Hematopoietic multipotent progenitor cell treated with erythropoietin and hydrocortisone succinate and interleukin-3 and kit ligand, for 4 days (in vitro differentiated cells): ENCODE measurements at places on chromosomes 2 and 18.

DNA sequence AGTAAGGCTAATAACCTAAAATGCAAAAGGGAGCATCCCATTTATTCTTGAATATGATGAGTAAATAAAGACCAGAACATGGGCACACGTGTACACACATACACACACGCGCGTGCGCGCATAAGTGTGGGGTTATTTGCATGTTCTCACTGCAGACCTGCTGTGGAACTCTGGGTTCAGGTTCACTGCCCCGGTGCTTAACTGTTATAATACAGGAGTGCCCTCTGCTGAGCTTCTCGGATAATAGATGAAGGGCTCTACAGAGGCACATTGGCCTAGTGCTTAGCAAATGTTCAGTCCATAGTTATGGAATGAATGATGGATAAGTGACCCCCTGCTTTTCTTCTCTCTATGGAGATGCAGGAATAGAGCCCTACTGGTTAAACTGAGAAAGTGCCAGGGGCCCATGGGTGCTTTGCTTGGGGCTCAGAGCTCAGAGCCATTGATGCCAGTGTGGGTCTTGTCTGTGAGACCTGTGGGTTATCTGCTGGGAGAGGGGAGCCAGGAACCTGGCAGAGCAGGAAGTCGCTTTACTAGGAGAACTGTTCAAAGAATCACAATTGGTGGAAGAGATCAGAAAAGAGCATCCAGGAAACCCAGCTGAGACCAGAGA lies 3.6 kb upstream of the ARL4C start:
- DNase-seq = peak; percentile 81

DNA sequence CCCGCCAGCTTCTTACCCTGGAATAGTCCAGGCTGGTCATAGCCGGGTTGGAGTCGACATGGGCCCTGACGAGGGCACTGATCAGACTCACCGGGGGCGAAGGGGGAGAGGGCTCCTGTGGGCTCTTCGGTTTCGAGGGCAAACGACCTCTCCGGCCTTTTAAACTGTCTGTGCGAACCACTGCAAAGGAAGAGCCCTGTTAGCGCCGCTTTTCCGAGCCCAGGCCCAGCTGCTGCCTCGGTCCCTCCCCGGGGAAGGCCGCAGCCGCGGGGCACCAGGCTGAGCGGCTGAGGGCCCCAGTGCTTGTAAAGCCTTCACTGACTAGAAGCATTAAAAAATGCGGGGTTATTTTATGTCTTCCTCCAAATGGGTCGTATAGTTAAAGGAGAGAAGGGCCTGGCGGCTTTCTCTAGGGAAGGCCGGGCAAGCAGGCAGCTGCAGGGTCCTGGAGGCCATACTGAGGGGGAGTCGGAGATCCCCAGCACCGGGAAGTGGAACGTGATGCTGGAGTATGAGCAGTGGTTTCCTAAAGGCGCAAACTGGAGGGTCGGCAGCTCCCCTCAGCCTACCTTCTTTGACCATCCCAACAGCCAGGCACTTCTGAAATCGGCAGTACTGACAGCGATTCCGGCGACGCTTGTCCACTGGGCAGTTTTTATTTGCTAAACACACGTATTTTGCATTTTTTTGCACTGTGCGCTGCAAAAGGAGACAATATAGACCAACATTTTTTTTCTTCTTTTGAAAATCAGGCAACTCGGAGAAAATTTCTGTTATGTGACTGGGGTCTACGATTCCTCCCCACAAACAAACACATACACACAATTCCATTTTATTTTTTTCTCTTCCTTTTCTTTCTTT lies 4.5 kb downstream of the NR4A2 start:
- DNase-seq = no peak

DNA sequence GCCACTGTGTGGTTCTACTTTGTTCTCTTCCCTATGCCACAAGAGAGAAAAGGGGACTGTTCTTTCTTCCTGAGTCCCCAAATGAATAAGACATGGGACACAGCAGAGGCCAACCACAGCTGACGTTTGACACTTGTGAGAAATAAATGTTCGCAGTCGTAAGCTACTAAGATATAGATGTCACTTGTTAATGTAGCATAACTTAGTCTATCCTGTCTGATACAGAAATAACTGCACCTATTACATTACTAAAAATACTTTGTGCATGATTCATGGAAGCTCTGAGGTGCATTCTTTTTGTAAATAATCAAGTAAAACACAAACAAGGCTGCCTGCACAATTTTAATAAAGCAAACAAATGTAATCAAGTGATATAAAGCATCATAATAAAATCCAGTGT lies 148.8 kb downstream of the NBAS start:
- no peak for DNase-seq

GRCh38 chr2:76341439-76341838 lies 630.7 kb upstream of the GCFC2 start:
- no peak for DNase-seq

GRCh38 chr2:42047488-42048298 lies at the start of gene PKDCC:
TSS of gene PKDCC (plus strand) at chr2:42048021. CDS start at chr2:42048200, 179 bp downstream.
- peak; percentile 67 for DNase-seq

DNA sequence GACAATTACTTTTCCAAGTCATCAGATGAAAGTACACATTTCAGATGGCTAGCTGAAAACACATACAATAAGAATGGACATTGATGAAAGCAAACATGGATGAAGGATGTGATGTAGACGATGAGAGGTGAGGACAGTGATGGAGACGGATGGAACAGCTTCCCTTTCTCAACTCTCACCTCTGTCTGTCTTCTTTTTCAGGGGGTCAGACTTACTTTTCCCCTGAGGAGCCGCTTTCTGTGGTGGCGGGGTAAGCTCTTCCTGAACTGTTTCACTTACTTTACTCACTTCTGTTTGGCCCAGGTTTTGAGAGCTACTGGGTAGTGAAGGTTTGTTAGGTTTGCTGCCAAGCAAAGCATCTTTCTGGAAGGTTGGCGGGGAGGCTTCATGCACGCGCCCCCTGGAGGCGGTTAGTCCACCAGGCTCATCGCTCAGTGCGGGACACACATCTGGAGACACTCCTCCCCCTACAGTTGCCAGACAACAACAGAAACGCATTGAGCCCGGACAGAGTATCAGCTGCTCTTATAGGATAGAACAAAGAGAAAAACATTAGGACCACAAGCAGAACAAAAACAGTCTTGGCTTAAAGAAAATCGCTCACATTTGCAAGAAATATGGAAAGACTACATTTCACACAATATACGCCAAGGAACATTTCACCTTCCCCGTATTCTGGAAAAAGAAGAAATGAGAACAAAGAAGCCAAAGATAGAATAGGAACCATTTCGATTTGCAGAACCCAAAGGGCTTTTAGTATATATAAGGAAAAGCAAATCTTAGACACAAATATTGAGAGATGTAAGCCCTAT lies 90.5 kb downstream of the MYOM1 start:
- peak; percentile 94 for DNase-seq

GRCh38 chr2:209331291-209331844 lies 92.5 kb upstream of the MAP2 start:
- peak; percentile 70 for DNase-seq

DNA sequence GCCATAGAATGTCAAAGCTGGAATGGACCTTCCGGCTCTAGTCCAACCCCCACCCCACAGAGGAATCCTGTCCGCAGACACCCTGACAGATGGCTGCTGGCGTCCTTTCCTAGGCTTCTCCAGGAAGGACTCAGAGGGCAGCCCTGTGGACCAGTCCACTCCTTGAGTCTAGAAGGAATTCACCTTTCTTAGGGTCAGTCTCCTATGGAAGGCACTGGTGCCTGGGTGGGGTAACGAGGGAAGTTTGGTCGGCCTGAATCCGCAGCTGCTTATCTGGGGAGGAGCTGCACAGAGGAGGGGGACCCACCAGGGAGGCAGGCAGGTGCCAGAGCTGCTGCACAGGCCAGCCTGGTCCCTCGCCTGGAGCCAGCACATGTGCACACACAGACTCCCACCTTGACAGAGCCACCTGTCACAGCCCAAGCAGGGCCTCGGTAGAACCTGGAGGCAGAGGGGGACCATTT lies 2.5 kb downstream of the DNMT3A start:
- DNase-seq = no peak

GRCh38 chr18:54690198-54690597 lies 99.2 kb downstream of the DYNAP start:
- DNase-seq = no peak

DNA sequence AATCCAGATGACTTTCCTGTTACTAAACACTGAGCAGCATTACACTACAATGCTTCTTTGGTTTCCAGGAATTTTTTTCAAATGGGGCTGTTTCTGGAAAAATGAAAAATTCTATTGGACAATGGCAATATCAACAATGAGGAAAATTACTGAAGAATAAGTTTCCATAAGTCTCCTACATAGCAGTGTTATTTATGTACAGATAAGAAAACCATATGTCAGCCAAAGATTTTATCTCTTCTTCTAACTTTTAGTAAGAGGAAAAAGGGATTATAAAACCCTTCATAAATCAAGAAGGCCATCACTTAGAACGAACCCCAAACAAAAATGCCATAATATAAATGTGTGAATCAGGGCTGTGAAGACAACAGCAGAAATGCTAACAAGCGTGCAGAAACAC lies 31.6 kb upstream of the NOSTRIN start:
- no peak for DNase-seq

DNA sequence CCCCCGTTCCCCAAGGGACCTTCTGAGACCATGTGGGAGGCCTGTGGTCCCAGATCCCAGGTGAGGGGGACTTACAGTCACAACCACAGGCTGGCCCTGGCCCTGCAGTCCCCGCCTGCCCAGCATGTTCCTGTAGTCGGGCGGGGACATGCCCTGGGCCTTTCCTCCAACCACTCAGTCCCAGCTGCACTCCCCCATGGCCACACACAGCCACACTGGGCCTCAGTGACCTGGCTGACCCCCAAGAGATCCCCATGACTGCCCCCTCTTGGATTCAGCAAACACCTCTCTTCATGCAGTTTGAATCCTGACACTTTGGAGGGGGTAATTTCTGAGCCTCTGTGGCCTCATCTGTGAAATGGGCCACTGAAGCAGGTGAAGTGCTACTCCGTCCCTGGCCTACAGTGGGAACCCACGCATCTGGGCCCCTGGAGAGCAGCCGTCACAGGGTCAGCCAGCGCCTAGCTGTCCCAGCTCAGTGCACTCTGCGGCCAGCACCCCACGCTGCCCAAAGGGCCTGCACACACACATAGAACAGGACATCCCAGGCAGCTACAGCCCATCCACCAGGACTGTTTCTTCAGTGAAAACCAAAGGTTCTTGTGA lies 12.7 kb upstream of the ARHGEF4 start:
- DNase-seq = no peak
